Psoas muscle (tissue), 8 donors: ENCODE measurements at places on chromosomes 2 and 18. TPM values are rescaled to one million over a fixed set of nuclear protein-coding genes. Genes with fewer than 3 reads are reported as not detected.

The IL1RL1 gene
- total RNA-seq, result 0.43 TPM

The RAMP1 gene
- total RNA-seq, result 90.4 TPM

The CYS1 gene
- 0.14 TPM for total RNA-seq

The CHPF gene
- total RNA-seq, result 11.9 TPM

The NAT8 gene
- total RNA-seq, result not detected
